Vagina (tissue), 2 donors: ENCODE measurements at places on chromosomes 3 and 15.

GRCh38 chr3:126208606-126209256, 28.3 kb upstream of the ALDH1L1 start:
- DNase-seq: no peak

DNA sequence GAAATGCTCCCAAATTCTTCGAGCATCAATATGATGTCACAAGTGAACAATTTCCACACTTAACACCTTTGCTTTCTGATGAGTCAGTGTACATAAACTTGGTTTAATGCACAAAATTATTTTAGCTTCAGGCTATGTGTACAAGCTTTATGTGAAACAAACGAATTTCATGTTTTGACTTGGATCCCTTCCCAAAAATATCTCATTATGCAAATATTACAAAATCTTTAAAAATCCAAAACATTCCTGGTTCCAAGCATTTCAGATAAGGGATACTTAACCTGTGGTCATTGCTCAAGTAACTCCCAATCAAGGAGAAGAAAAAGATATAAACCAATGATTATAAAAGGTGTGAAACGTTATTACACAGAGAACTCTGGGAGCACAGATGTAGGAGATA, 25.2 kb downstream of the RAB5A start:
- no peak for DNase-seq

- no peak for DNase-seq
Measured at GRCh38 chr3:158801201-158801600, 653 bp upstream of the MFSD1 start.

DNA sequence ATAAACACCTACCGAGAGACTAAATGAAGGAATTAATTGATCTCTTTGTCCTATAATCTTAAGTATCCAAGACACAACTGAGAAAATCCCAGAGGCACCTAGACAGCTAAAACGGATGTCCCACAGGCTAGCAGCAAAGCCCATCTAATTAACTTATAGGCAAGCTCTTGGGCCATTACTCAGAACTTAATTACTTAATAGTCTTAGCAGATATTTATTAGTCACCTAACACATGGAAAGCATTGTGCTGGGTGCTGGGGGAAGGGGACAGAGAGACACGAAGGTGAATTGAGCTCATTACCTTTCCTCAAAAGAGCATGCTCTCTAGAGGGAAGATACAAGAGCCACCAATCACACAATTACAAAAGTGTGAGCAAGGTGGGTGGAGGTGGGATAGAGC, 189.8 kb upstream of the PROK2 start:
- no peak for DNase-seq

GRCh38 chr3:171328419-171329082, 131.7 kb downstream of the TNIK start:
- DNase-seq: no peak

GRCh38 chr3:141905129-141905528, 28.7 kb downstream of the ATP1B3 start:
- DNase-seq: no peak

DNA sequence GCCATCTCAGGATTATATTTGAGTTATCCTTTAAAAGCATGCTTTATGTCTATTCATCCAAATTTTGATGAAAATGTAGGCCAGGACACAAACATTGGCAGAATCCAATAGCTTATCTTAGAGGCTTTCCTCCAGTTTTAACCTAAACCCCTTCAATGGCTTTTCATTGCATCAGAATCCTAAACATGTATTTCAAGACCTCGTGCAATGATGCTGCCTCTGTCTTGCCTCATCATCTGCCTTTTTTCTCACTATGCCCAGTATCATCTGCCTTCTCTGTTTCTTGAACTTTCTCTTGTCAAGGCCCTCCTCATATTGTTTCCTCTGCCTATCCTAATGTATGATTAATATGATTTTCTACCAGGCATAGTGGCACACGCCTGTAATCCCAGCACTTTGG, 76.1 kb upstream of the MAP4 start:
- no peak for DNase-seq

DNA sequence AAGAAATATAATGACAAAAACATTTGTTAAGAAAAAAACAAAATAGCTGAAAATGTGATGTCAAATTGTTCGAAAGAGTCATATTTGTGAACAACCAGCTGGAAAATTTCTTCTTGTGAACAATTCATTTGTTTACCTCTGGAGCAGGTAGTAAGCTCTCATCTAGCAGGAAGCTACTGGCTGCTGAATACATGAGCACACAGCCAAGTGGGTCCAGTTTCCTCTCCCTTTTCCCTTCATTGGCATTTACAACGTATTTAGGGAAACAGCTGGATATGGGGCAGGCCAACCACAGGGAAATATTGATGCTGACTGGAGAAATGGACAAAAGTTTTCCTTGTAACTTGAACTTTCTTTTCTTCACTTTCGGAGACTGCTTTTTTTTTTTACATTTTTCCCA, 1354.7 kb upstream of the EPHA6 start:
- no peak for DNase-seq

DNA sequence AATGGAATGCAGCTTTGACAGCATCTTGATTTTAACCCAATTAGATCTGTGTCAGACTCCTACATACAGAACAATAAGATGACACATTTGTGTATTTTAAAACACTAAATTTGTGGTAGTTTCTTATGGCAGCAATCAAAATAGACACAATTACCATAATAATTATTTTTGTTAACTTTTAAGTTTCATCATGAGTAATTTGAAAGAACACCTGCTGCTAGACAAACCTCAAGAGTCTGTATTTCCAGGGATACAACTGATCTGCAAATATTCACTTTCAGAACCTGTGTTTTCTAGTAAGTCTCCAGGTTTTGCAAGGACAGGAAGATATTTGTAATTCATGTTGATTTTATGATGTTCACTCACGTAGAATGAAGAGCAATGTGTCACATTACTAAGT, 736.8 kb downstream of the DIPK2A start:
- DNase-seq: no peak

GRCh38 chr3:170154569-170155143, 26.9 kb downstream of the PHC3 start:
- DNase-seq: no peak

- DNase-seq: no peak
Measured at GRCh38 chr3:153901152-153901551, 220.0 kb upstream of the ARHGEF26 start.

- DNase-seq: no peak
Measured at GRCh38 chr15:71494563-71495397, 315.6 kb upstream of the NR2E3 start.

DNA sequence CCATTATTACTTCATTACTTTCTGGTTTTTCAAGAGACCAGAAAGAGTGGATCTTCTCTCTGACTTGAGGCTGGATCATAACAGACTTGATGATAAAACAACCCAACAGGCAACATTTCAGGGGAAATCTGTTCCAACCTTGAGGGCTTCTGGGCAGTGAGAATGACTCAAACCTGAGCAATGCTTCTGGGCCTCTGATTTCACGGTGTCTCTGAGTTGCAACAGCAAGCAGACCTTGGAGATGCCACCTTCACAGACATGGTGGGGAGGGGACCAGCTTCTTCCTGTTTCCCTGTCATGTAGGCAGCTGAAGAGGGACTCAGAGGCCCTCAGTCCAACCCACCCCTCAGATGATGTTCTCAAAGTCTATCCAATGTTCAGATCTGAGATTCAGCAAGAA, 104.0 kb downstream of the ABHD5 start:
- DNase-seq: peak; percentile 46

DNA sequence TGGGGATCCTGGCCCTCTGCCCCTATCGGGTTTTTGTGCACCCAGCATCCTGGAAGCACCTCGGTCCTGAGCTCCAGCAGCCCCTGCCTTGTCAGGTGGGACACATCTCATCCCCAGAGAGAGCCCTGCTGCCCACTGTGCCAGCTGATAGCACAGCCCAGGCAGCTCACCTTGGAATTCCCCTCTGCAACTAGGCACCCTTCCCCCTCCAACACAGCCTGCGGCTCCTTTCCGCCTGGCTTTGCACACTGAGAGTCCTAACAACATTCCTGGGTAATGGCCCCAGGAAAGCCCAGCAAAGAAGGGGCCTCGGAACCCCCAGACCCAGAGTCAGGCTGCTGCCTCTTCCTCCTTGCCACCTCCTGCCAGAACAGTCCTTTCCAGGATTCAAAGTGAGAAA, 5.9 kb downstream of the HCN4 start:
- DNase-seq: no peak

DNA sequence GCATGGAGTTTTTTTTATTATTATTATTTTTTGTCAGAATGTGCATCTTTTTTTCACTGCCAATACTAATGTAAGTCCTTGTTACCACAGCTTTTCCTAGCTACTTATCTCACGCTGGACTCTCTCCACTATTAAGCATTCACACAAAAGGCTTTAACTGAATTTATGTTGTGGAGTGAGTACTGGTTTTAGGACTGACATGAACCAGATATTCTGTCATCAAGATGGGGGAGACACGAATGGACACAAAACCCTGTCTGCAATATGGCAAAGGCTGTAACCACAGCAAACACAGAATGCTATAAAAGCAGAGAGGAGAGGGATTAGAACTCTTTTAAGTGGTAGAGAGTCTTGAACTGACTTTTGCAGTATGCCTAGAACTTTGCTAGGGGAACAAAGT, 592.2 kb upstream of the TBL1XR1 start:
- no peak for DNase-seq

DNA sequence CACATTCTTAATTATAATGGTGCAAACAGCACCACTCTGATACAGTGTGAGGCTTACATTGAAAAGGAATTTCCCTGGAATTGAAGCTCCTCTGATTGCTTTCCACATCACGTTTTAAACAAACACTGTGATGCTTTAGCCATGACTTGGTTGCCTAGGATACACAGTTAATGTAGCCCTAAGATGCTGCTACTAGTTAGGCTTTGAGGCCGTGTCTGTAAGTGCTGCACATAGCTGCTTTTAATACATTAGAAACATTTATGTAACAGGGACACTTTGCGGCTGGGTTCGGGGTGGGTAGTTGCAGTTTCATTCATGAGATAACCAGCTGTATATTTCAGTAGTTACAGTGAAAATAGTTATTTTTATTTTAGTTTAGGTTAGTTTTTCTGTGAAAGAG, 334.7 kb downstream of the NLGN1 start:
- no peak for DNase-seq

GRCh38 chr3:153768561-153769469, 352.4 kb upstream of the ARHGEF26 start:
- no peak for DNase-seq

DNA sequence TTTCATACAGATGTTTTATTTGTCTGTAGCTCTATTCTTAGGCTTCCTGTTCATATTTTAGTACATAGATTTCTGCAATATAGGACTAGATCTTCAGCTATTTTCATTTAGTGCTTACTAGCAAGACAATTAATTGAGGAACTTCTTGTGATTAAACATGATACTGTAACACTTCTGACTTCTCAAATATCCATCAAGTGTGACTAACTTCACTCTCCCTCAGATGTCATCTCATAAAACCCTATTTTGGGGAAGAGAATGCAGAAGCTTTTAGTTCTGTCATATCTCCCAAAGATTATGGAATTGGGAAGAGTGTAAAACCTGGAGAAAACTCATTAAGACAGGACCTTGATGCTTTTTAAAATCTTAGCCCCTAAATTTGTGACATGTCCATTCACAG, 28.6 kb upstream of the GOLIM4 start:
- DNase-seq: no peak

- DNase-seq: no peak
Measured at GRCh38 chr15:88312941-88313579, 56.5 kb upstream of the NTRK3 start.

- no peak for DNase-seq
Measured at GRCh38 chr15:85475317-85475701, 94.9 kb downstream of the AKAP13 start.

- DNase-seq: no peak
Measured at GRCh38 chr3:184345317-184346144, 8.1 kb downstream of the FAM131A start.

- DNase-seq: no peak
Measured at GRCh38 chr3:113825090-113825489, 13.5 kb upstream of the GRAMD1C start.

DNA sequence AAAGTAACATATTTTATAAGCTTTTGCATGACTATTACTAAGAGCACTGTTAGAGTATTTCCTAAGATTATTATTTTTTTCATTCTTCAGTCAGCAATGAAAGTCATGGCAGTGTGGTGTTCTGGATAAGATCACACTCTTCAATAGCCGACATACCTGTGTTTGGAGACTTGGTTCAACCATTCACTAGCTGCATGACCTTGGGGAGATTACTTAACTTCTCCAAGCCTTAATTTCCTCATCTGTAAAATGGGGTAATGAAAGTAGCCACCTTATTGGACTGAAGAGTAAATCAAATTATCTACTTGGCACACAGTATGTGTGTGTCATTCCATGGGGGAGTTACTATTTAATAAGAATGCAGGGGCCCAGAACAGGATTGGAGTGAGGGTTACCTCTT, 24.5 kb upstream of the PCOLCE2 start:
- no peak for DNase-seq

DNA sequence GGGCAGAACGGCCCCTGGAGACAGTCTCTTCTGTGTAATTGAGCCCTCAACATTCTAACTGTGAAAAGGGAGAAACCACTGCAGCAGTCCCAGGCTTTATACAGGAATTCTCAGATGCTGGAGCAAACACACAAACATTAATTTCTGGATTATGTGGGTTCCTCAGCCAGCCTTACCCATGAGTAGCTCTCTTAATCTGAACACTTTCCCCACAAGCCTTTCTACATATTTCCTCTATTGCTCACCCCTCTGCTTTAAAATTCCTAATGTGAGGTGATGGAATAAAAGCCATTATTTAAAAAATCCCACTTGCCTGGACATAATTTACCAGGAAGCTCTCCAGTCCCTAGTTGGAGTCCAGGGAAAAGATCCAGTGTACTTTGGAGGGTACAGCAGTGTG, 139.0 kb downstream of the CTNNB1 start:
- no peak for DNase-seq

- no peak for DNase-seq
Measured at GRCh38 chr15:99250001-99250400, 620 bp upstream of the TTC23 start.

- DNase-seq: no peak
Measured at GRCh38 chr3:177978946-177979345, 557.3 kb upstream of the KCNMB2 start.

DNA sequence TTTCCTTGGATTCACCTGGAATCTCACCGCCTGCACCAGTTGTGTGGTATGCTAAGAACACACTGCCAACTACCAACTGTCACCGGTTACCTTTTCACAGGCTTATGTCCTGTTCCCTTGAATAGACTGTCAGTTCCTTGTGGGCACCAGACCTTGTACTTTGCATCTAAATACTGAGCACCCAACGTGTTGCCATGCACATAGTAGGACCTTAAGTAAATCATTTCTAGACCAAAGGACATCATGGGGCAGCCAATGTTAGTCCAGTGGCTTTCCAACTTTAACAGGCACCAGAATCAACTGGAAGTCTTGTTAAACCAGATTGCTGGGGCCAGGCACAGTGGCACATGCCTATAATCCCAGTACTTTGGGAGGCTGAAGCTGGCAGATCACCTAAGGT, 1.2 kb upstream of the RPAP1 start:
- no peak for DNase-seq
